ENCODE measurements at places on chromosomes 13 and 19.

DNA sequence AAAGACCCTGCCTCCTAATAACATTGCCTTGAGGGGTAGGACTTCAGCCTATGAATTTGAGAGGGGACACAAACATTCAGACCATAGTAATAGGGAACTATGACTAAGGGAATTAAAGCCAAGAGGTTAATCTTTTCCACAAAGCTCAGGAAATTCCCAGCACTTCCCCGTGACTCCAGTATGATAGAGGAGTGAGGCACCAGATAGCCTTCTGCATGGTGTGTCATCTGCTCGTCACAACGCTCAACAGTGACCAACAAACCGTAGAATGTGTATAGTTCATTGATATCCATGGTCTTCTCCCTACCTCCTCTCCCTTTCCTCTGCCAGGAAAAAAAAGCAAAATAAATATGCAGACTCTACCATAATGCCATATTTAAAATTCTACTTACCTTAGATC lies 64.4 kb downstream of the B3GLCT start:
- DNase-seq, result no peak

DNA sequence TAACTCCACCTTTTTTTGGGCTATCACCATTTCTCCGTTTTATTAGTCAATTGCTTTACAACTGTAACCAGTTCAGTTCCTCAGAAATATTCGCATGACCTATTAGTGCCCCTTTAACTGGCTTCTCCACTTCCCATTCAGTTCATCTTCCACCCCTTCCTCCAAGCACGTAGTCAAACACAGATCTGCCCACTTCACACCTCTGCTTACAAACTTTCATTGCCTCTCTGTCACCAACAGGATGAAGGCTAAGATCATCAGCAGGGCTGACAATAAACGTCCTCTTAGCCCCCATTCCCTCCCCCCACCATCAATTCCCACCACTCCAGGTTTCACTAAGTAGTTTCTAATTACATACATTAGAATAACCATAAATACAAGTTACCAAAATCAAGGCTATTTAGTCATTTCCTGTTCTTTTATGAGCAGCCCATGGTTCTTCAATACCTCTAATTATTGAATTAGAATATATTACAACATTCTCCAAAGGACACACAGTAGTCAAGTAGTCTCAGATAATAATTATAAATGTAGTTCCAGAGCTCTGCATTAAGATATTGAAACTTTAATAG lies 95.7 kb downstream of the SPRY2 start:
- DNase-seq, result no peak

GRCh38 chr13:76023652-76024051 lies 387.5 kb downstream of the LMO7 start:
- DNase-seq, result peak; percentile 92

DNA sequence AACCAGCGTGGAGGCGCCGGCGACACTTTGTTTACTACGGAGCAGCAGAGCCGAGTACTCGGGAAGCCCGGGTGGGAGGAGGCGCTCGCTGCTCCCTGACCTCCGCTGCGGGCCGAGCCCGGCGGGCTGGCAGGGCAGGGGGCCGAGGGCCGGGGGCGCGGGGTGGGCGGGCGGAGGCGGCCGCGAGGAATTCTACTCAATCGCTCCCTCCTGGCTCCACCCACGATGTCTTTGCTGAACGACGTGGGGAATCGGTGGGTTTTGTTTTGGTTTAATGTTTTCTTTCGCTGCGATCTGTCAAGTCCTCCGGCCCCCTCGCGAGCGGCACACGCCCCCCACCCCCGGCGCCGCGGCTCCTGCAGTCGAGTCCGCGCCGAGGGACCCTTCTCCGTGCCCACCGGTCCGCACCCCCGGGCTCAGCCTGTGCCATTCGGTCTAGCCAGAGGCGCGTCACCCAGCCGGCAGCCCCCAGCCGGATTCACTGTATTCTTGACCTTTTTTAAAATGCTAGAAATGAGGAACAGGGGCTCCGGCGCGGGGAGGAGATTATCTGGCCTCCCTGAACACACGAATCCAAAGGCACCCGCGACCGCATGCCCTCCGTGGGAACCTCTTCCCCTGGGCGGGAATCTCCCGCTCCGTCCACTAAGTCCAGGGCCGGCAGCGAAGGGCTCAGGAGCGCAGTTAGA lies 636 bp upstream of the FOXO1 start:
- DNase-seq, result no peak

DNA sequence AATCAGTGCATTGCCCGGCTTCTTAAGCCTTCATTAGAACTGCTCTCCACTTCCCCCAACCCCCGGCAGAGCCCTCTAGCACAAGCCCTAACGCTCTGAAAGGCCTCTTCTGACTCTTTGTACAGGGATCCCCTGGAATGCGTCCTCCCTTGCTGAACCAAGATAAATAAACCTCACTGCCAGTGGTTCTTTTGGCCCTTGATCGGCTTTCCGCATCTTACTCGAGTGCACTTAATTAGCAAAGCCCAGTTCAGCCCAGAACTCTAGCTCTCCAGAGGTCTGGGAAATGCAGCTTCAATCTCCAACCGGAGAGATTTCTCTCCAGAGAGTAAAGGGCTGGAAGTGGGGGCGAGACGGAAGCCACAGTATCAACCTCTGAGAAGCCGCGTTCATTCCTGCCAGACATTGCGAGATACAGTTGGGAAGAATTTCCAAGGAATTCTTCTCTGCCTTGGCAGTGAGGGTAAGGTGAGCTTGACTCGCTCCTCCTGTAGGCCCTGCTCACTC lies 8.7 kb upstream of the ZNF444 start:
- peak; percentile 93 for DNase-seq

DNA sequence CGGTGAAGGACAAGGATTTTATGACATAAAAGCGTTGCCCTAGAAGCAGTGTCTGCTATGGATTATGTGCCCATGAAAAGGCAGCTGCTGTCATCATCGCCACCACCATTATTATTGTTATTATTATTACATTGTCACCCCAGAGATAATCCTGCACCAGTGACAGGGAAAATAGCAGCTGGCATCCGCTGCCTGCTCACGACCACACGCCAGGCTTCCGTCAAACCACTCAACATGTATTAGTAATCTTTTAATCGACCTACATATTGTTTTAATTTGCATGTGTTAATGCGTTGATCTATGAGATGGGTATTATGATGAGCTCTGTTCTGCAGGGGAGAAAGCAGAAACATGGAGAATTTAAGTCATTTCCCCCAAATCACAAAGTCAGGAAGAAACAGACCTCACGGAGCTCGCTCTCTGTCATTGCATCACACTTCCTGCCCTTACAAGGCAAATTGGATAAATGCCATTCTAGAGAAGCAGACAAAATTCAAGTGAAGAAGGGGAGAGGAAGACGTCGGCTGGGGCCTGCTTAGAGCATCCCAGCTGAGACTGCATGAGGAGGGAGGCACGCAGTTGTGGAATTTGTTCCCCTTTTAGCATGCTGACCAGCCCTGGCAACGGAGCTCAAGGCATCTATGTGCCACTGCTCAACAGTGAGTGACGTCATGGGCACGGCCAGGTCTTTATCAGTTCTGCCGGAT lies at the start of gene FFAR3:
Gene FFAR3 (plus strand): TSS at position 594 of the 707 bp plus-strand sequence. CDS start 431 bp downstream, outside the sequence.
- DNase-seq, result no peak

- DNase-seq, result no peak
These were observed 3.3 kb upstream of the RGL3 start for GRCh38 chr19:11422163-11423065.

GRCh38 chr19:54388802-54389139 lies 24.0 kb upstream of the LAIR1 start:
- no peak for DNase-seq

DNA sequence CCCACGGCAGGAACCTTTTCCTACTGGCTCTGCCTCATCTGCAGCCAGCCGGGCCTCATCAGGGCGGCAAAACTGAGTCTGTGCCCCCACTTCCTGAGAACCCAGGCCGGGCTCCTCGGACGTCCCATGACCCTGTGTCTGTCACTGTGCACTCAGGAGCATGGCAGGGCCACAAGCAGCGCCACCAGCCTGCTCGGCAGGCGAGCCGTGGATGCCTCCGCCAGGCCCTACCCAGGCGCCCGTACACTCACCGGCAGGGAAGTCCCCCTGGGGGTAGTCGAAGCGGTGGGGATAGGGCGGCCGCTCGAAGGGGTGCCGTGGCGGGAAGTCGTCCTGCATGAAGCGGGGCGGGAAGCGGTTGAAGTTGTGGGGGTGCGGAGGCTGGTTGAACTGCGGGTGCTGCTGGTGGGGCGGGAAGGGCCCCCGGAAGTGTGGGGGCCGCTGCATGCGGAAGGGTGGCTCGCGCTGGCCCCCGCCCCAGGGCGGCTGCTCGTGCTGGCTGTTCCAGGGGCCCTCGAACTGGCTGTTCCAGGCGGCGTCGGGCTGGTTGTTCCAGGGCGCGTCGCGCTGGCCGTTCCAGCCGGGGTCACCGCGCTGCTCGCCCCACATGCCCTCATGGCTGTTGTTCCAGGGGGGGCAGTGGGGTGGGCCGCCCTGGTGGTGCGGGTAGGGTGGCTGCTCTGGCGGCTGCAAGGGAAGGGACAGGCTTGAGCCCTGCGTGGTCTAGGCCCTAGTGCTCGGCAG lies 17.1 kb downstream of the CHERP start:
- DNase-seq, result no peak

DNA sequence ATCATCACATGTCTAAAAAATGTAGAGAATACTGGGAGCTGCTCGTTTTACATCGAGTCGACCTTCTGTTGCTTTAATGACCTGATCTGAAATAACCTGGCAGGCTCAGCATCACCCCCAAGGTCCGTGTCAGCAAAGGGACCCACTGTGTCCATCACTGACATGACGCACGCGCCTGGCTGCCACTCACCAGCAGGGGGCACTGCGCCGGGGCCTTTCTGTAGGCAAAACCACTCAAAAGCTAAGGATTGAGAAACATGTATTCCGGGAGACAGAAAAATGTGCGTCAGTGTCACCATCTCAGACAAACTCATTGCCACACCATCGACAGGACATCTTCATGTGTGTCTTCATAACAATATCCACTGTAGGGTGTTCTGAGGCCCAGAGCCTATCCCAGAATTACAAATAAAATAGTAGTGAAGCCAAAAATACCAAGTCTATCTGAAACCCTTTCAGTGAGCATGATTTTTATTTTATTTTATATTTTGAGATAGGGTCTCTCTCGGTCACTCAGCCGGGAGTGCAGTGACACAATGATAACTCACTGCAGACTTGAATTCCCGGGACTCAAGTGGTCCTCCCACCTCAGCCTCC lies 130.3 kb upstream of the LSM14A start:
- no peak for DNase-seq

DNA sequence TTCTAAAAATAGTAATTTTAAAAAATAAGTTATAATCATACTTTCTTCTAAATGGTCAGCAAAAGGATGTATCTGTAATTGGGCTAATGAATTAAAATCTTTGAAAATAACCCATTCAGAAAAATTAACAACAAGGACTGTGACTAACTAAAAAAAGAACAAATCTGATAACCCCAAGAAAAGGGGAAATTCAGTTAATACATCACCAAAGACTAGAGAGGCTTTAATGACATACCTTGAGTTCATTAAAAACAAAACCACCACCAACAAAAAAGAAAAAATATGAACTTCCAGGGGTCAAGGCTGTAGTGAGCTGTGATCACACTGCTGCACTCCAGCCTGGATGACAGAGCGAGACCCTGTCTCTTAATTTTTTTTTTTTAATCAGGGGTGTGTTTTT lies 121.8 kb downstream of the TBC1D4 start:
- no peak for DNase-seq

- DNase-seq, result no peak
These were observed 36.4 kb downstream of the RNF6 start for GRCh38 chr13:26185720-26186117.

GRCh38 chr19:1327125-1327524 lies 41.5 kb downstream of the EFNA2 start:
- no peak for DNase-seq

DNA sequence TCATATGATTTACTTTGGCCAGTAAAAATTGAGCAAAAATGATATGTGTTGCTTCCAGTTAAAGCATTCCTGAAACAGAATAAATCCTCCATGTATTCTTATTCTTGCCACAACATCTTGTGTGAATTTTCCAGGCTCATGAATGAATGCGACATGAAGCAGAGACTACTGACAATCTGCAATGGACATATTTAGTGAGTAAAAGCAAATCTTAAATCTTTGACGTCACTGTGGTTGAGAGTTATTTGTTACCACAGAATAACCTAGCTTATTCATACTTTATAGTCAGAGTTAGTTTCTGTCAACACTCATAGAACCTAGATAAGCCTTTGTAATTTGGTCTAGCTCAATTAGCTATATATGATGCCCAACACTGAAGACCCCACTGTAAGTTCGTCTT lies 1443.1 kb downstream of the PCDH9 start:
- no peak for DNase-seq

- DNase-seq, result no peak
These were observed 30.7 kb upstream of the RCBTB2 start for GRCh38 chr13:48563626-48564025.

DNA sequence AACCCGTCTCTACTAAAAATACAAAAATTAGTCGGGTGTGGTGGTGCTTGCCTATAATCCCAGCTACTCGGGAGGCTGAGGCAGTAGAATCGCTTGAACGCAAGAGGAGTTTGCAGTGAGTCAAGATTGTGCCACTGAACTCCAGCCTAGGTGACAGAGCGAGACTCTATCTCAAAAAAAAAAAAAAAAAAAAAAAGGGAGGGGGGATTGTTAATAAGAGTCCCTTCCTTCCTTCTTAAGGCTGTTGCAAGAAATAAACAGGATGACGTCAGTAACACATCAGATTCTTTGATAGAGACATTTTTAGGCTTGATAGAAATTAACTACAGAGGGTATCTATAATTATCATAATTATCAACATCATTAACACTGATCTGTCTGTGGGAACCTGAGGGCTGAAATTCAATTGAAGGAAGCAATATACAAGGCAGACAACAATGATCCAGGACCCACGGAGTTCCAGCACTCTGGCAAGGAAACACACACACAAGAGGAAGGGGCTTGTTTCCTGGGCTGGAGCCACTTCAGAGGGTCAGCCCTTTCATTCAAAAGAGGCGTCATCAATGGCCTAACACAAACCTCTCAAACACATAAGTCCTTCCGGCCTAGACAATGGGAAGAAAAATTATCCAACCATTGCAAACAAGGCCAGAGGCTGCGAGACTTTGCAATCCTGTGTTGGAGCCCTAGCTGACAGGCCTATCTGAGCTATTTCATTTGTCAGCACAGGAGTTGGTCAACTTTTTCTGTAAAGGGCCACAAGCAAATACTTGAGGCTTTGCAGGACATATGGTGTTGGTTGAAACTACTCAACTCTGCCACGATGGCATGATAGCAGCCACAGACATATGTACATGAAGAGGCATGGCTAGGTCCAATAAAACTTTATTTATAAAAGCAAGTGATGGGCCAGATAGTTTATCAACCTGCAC lies 105.2 kb downstream of the INSR start:
- no peak for DNase-seq

DNA sequence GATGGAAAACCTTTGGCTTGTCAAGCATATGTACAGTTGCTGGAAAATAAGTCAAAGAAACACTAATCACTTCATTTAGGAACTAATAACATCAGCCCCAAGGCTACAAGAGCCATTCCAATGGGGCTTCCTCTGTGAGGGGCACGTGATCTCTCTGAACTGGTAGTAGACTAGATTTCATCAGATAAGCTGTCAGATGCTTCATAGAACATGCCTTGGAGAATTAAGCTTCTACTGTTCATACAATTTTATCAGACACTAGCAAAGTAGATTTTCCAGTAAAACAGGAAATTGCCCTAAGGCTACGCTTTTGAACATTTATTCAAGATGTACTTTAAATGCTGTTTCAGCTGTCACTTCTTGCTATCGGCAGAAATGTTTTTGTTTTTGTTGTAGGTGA lies 107.8 kb downstream of the EDNRB start:
- DNase-seq, result no peak

GRCh38 chr13:37995092-37995491 lies 125.5 kb upstream of the TRPC4 start:
- DNase-seq, result no peak

- no peak for DNase-seq
These were observed 697.8 kb downstream of the DACH1 start for GRCh38 chr13:71169180-71169579.

GRCh38 chr19:16417660-16418596 lies 53.8 kb downstream of the EPS15L1 start:
- DNase-seq, result peak; percentile 40
